ENCODE measurements at places on chromosomes 1 and 21. TPM values are rescaled to one million over a fixed set of nuclear protein-coding genes. Genes with fewer than 3 reads are reported as not detected.

DNA sequence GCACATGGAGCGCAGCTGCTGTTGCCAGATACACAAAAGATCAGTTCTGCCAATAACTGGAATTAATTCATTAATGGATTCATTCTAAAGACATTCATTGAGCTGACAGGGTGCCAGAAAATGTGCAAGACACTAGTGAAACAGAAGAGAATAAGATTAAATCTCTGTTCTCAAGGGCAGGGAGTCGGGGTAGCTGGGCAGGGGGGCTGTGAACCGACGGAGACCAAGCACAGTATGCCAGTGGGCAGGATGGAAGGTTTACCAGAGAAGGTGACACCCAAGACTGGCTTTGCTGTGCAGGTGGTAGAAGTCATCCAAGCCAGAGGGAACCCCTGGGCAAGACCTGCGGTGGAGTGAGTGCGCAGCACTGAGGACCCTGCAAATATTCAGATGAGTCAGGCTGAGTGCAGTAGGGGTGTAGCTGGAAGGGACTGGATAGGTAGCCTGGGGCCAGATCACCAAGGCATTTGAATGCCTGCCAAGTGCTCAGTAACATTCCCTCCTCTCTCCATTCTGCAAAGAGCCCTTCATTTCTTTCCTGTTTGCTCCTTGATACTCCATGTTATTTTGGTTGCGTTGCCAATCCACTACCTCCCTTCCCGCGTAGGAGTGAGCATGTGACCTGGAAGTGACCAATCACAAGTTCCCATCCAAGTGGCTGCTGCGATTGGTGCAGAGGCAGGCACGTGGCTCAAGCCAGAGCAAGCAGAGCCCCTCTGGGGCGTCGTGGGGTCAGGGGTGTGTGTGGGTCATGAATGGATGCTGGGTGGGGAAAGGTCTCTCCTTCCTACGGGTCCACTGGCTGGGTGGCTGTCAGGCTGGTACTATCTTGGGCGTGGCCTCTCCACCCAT lies 413.1 kb downstream of the PTPRU start:
- H3K27ac ChIP-seq = no peak overlapping the region
- H3K4me3 ChIP-seq = no peak overlapping the region
- no peaks in the 10 kb centered on the region for H3K36me3 ChIP-seq
- DNase-seq = no peak

DNA sequence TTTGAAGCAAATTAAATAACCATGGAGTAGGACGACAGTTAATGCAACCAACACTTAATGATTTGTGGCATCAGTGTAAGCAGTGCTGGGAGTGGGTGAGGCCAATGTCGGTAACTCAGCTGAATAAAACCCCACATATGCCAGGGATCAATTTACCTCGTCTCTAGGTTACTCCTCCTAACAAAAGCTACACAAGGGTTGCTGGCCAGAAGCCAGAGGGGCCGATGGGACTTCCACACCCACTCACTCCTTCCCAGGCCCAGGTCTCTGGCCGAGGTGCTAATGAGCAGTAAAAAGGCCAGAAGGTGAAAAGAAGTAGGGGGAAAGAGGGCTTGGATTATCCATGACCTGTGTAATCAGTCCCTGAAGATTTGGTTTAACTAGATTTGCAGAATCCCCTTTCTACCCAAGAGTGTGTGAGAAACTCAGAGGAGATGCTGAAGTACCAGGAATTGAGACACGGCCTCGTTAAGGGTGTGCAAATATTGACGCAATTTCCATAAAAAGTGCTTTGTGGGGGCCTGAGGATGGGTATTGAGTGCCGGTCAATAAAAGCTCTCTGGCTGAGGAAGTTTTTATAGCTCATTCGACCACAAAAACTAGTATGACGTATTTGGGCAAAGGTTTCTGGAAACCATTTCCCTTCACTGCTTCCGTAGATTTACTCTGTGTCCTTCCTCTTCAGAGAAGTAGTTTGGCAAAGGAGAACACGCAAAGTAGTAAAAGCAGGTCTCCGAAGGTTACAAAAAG lies 145.5 kb downstream of the TBX15 start:
- DNase-seq = peak; percentile 33
- H3K4me1 ChIP-seq = no peaks in the 10 kb centered on the region
- no peaks in the 10 kb centered on the region for H3K27me3 ChIP-seq
- H3K27ac ChIP-seq = no peak overlapping the region
- H3K36me3 ChIP-seq = no peaks in the 10 kb centered on the region

DNA sequence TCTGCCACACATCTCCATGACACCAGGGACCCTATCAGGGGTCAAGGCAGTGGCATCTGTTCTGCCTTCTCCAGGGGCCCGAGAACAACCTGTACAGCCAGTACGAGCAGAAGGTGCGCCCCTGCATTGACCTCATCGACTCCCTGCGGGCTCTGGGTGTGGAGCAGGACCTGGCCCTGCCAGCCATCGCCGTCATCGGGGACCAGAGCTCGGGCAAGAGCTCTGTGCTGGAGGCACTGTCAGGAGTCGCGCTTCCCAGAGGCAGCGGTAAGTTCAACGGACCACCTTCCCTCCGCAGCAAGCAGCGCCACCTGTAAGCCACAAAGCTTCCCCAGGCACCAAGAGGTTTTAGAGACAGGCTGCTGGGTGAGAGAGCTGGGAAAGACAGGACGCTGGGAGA lies 15.9 kb downstream of the MX2 start:
- no peak overlapping the region for H3K27ac ChIP-seq
- no peaks in the 10 kb centered on the region for H3K36me3 ChIP-seq
- no peaks in the 10 kb centered on the region for H3K4me1 ChIP-seq
- no peak for DNase-seq
- no peak overlapping the region for H3K4me3 ChIP-seq

DNA sequence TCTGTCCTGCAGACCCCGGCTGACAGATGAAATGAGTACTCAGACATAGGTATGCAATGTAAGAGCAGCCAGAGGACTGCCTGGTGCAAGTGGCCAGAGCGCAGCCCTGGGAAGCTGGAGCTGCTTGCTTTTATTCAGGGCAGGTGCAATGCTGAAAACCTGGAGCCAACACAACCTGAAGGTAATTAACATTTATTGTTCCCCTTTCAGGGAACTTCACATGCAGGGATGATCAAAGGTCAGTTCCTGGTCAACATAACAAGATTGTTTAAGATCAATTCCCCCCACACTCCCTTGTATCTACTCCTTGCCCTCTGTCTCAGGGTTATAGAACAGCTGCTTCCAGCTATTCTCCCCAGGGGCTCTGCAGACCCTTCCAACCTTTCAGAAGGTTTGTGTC lies 48.7 kb upstream of the PRELP start:
- H3K36me3 ChIP-seq = no peaks in the 10 kb centered on the region
- H3K4me1 ChIP-seq = peaks cover 16% of the 10 kb centered on the region
- no peak for DNase-seq
- H3K27ac ChIP-seq = no peak overlapping the region

DNA sequence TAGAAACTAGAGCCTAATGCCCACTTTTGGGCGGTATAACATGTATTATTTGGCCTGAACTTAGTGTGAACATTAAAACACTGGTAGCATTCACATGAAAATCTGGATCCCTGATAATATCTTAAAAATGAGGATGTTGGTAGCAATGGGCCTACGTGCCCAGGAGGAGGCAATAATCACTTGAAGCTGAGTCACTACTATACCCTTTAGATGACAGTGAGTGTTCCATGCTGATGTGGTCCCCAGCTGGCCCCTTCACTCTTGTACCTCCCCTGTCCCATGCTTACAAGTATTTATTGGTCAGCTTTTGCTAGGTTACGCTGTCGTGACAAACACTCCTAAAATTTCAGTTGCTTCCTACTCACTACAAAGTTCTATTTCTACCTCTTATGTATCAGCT lies 23.0 kb upstream of the POU2F1 start:
- no peak for DNase-seq
- H3K27me3 ChIP-seq = no peaks in the 10 kb centered on the region
- H3K4me1 ChIP-seq = no peaks in the 10 kb centered on the region
- H3K27ac ChIP-seq = no peak overlapping the region
- H3K4me3 ChIP-seq = no peak overlapping the region
- no peaks in the 10 kb centered on the region for H3K36me3 ChIP-seq

GRCh38 chr1:236837897-236838296 lies 42.8 kb downstream of the MTR start:
- H3K4me3 ChIP-seq = no peak overlapping the region
- peaks cover 34% of the 10 kb centered on the region for H3K36me3 ChIP-seq
- H3K27ac ChIP-seq = no peak overlapping the region
- peaks cover 2% of the 10 kb centered on the region for H3K4me1 ChIP-seq
- H3K27me3 ChIP-seq = no peaks in the 10 kb centered on the region

DNA sequence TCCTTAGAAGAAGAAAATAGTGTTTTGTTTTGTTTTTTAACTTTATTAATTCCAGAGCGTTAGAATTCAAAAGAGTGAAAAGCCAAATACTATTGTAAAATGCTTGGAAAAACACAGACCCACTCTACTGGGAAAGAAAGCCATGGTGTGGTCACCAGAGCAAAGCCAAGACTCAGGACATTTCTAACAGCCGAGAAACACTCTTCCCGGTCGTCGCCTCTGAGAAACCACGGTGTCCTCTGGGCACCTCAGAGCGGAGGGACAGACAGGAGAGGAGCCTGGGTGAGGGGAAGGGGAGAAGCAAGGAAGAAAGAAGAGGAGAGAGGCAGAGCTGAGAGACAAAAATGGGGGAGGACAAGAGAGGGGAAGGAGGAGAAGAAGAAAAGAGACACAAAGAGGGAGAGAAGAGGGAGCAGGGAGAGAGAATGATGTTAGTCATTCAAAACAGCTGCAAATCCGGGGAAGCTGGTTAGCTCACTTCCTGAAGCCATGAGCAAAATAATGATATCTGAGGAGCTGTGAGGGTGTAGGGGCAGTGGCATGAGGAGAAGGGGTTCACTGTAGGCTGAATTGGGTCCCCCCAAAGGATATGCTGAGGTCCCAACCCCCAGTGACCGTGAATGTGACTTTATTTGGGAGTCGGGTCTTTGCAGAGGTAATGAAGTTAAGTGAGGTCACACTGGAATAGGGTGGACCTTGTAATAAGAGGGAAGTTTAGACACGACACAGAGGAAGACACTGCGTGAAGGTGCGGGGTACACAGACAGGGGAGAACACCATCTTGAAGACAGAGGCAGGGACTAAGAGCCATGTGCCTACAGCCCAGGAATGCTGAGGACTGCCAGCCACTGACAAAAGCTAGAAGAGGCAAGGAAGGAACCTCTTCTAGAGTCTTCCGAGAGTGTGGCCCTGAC lies 58.2 kb upstream of the DMRTB1 start:
- peaks cover 4% of the 10 kb centered on the region for H3K27me3 ChIP-seq
- H3K4me3 ChIP-seq = no peak overlapping the region
- no peak for DNase-seq
- no peaks in the 10 kb centered on the region for H3K36me3 ChIP-seq
- H3K27ac ChIP-seq = no peak overlapping the region

- no peak overlapping the region for H3K4me3 ChIP-seq
- no peak for DNase-seq
- no peaks in the 10 kb centered on the region for H3K27me3 ChIP-seq
- H3K4me1 ChIP-seq = peaks cover 18% of the 10 kb centered on the region
These were observed 291.6 kb downstream of the PLPP3 start for GRCh38 chr1:56287721-56288120.

DNA sequence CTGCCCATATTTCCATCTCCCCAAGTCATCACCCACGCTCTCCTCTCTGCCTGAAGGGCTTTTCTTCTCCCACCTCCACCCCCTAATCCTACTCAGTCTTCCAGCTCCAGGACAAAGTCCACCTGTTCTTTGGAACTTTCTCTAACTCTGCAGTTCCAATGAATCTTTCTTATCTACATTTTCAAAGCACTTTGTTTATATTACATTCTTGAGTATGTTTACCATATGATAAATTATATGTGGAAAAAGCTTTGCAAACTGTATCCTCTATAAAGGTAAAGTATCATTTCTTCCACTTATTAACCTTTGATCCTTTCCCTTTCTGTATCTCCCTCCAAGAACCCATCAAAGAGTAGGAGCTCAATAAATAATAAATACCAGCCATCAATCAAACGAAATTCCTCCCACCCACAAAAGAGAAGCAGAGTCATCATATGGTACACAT lies 39.7 kb downstream of the TTC13 start:
- no peak for DNase-seq
- H3K36me3 ChIP-seq = no peaks in the 10 kb centered on the region
- H3K4me1 ChIP-seq = peaks cover 4% of the 10 kb centered on the region
- H3K27ac ChIP-seq = no peak overlapping the region
- no peaks in the 10 kb centered on the region for H3K27me3 ChIP-seq
- no peak overlapping the region for H3K4me3 ChIP-seq

DNA sequence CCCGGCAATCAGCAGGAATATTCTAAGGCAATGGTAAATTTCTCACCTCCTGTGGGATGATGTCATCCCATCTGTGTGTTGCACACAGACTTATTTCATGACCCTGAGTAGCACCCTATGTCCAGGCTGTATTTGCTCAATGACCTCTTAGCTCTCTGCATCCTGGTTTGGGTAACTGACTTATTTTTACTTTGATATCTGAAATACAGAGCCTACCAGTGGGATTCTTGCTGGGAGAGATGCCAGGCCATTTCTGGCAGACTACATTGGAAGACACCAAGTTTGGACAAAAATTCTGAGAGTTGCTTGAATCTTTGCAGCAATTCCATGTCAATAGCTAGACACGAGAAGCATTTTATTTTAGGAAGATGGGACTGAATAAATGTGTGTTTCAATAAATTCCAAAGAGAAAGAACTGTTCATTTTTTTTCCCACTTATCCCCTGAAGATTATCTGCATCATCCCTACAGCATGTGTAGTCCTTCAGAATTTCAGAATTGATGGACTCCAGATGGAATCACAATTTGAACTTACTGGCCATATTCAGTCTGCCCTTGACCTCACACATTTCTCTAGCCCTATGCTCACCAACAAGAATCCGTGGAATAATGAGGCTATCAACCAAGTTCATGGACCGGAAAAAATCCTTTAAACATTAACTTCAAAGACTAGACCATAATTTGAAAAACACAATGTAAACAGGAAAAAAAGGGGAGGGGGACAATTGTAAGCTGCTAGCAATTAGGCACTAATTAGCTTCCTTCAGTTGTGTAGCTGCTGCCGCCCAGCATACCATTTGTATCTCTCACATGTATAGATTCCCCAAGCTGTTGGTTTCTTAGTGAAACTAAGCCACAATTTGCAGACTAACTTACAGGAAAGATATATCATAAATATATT lies 226.5 kb downstream of the HMCN1 start:
- H3K4me3 ChIP-seq = no peak overlapping the region
- no peak overlapping the region for H3K27ac ChIP-seq
- no peaks in the 10 kb centered on the region for H3K27me3 ChIP-seq
- DNase-seq = peak; percentile 74
- H3K4me1 ChIP-seq = peaks cover 23% of the 10 kb centered on the region
- no peaks in the 10 kb centered on the region for H3K36me3 ChIP-seq

BACE2 gene
- 49.9 TPM for total RNA-seq

SH3D21 gene
- 13.5 TPM for total RNA-seq

TRPM2 gene
- total RNA-seq = 13.1 TPM

OR2T11 gene
- total RNA-seq = not detected
